GF-D8 (cell line): ENCODE measurements at places on chromosomes 4 and X.

DNA sequence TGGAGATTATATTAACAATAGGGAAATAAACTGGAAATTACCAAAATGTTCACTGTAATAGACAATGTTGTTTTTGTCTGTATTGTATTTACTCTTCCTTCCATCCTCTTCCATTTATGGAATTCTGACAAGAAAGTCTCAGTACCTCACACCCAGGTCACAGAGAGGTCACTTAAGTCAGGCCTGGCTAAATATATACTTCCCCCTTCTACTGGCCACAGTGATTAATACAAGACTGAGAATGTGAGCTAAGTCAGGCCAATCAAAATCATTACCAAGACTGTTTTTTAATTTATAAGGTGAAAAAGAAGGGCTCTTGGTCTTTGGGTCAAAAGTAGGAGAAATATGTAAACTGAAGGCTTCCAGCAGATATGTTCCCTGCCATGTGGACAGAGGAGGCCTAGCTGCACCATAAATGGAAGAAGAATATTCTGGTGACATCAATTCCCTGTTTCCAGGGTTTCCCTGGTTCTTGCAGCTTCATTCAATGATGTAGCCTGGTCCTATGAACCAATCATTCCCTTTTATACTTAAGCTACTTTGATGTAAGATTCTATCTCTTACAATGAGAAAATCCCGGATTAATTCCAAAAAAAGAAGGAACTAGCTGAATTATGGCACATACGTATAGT, 64.3 kb downstream of the LRBA start:
- no peak for DNase-seq

GRCh38 chrX:147899379-147900114, 12.2 kb upstream of the FMR1 start:
- DNase-seq = no peak

DNA sequence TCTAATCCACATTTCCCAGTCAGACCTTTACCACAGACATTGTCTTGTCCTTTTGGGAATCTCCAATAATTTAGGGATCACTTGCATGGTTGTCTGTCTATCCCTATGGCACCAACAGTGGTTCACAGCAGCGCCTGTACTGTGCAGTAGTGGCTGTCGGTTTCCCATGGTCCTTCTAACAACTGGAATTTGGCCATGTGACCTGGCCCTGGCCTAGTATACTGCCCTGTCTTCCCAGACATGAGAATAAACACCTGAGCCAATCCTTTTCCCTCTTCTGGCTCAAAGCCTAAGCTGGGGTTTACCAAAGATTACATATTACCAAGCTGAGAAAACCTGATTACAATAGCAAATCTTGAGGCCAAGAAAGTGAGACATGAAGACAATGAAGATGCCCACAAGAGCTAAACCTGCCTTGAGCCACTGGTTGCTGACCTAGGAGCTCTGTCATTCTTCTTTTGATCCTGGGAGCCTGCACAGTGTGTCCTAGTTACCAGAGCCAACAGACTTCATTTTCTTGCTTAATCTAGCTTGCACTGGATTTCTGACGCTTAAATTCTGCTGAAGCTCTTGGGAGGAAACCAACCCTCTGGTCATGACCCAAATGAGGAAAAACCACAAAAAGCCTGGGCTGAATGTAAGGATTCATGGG, 92.1 kb downstream of the SCD5 start:
- DNase-seq = no peak

DNA sequence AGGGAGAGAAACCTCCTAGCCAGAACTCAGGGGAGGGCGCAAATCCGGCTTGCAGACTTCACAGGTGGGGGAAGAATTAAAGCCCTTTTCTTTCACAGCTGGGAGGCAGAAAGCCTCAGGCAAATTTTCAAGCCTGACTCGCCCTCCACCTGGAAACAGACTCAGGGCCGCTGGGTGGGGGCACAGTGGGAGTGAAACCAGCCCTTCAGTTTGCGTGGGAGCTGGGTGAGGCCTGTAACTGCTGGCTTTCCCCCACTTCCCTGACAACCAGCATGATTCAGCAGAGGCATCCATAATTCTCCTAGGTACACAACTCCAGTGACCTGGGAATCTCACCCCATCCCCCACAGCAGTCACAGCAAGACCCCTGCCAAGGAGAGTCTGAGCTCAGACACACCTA, 206.9 kb upstream of the INTU start:
- DNase-seq = no peak

DNA sequence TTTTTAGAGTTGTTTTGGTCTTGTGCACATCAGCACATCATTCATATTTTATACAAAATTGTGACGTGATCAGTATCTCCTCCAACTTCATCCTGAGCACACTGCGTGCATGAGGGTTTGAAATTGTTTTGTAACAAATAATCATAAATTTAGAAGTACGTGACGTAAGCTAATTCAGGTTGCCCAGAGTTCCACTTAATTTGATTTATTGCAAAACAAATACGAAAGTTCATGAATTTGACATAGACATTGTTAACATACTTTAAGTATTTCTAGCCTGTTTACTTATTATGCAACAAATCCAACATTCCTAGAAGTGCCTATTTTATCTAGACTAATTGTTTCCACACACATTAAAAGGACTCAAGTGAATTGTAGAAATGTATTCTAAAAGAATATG, 48.3 kb downstream of the MAP7D3 start:
- no peak for DNase-seq

DNA sequence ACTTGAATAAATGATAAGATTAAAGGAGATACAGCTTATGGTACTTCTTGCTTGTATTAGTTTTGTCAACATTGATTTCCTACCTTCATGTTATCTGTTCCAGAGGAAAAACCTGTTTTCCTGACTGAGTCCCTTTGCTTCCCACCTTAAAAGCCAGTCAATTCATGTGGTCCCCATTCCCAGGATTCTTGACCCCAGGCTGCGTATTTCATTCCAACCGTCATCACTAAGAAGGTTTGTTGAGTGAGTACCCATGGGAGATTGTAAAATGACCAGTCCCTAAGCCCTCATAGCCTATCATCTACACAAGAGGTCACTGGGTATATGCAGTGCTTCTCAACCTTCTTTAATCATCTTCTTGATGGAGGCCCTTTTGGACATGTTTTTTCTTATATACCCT, 52.2 kb downstream of the BEX3 start:
- DNase-seq = no peak

GRCh38 chr4:183260491-183261151, 59.5 kb downstream of the CLDN22 start:
- no peak for DNase-seq

DNA sequence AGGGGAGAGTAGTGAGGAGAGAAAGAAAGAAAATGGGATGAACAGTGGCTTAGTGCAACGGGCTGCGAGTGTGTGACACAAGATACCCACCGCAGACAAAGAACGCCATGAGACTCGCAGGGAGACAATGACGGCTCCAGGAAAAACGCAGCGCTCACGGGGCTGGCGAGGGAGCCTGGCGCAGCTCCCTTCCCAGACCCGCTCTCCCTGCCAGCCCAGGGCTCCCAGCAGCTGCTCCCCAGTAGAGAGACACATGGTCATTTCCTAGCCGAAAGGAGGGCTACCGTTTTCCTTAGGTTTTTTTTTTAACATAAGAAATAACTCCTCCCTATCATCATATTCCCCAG, 149.5 kb downstream of the MAML3 start:
- no peak for DNase-seq

- DNase-seq = peak; percentile 74
Observed at GRCh38 chr4:140095694-140096482, 58.1 kb downstream of the MAML3 start.

DNA sequence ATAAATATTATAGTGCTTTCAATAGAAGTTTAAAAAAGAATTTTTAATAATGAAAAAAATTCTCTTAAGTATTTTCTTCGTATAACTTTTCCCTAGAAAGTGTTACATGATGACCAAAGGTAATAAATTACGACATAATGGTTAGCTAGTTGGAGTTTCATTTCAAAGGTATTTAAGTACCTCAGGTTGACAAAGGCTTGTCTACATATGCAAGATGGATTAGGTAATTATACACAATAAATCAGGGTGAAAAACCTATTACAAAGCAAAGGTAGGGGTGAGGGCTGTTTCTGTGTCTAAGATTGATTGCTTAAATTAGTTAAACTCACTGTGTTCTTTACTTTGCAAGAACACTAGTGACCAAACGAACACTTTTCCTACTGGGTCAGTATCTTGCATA, 508.5 kb upstream of the FAT1 start:
- DNase-seq = no peak

DNA sequence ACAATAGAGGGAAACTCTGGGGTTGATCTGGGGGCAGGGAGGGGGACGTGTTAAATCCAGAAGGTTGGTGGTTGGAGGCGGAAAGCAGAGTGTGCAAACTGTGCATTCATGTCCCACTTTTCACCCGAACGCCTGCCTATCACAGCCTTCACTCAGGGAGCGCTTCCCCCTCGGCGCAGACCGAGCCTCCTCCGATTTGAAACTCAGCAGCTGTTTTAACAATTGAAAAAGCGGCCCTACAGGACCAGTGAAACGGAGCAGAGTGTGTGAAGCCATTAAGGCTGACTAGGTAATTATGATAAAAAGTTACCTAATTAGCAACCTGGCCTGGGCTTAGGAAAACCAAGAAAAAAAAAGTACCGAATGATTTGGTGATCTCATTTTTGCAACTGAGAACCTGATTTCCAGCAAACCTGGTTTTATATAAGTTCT, 685 bp upstream of the NDNF start:
- no peak for DNase-seq

DNA sequence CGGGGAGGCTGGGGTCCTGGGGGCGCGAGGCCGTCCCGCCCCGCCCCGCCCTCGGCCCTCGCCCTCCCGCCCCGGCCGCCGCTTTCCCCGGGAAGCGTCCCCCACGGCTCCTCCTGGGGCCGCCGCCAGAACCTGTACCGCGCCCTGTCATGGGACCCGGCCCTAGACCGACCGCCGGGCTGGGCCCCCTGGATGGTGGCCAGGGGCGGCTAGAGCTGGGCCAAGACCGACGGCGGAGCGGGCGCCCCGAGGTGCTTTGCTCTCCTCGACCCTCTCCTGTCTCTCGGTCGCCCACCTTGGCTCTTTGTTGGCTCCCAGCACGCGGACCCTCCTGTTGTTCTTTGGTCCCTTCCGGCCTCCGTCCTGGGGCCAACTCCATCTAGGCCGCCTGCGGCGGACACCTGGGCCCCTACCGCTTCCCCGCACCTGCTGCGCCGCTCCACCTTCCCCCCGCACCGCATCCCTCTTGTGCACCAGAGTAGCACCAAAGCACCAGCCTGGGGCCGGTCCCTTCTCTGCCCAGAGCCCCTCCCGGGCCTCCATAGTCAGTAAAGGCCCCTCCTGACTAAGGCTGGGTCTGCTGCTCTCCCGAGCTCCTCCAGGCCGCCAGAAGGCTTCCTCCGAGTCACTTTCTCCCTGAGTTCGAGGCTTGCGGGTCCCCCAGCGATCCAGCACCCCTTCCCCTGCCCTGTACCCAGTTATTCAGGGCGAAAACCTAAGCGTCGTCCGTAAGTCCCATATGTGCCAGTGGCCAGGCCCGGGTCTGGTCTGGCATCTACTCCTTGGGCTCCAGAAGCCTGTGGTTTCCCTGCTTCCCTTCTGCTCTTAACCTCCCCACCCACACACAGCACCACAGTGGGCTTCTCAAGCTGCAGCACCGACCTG, 587 bp downstream of the TACC3 start:
- DNase-seq = no peak

DNA sequence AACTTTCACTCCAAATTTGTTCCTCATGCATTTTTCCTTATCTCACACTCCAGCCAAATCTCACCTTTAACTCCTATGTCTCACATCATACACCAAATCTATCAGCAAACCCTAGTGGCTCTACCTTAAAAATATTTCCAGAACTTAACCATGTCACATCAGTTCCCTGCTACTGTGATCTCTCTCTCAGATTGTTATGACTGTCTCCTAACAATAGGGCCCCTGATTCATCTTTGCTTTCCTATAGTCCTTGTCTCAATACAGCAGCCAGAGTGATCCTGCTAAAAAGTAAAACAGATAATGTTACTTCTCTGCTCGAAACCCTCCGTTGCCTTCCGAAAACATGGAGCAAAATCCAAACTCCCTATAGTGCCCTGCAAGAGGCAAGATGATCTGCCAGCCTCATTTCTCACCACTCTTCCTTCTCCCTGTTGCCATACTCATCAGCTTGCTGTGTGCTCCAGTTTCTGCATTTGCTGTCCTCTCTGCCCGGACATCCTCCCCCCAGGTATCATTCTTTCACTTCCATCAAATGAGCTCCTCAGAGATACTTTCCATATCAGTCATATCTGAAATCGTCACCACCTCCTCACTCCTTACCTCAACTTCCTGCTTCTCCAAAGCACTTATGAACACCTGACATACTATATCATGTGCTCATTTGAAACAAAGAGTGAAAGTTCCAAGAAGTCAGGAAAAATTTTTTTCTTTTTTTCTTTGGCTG, 293.4 kb upstream of the NR3C2 start:
- no peak for DNase-seq

- DNase-seq = no peak
Observed at GRCh38 chr4:77044461-77045150, 31.2 kb downstream of the CCNI start.

GRCh38 chr4:88211473-88212252, 53.2 kb upstream of the ABCG2 start:
- no peak for DNase-seq

- DNase-seq = no peak
Observed at GRCh38 chr4:174794543-174795094, 34.4 kb downstream of the GLRA3 start.

DNA sequence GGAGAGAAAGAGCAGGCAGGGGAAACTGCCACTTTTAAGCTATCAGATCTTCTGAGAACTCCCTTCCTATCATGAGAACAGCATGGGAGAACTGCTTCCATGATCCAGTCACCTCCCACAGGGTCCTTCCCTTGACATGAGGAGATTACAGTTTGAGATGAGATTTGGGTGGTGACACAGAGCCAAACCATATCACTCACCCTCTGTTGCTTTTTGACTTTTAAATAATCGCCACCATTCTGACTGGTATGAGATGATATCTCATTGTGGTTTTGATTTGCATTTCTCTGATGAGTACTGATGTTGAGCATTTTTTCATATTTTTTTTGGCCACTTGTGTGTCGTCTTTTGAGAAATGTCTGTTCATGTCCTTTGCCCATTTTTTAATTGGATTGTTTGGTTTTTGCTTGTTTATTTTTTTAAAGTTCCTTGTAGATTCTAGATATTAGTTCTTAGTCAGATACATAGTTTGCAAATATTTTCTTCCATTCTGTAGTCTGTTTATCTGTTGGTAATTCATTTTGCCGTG, 6.5 kb upstream of the PAQR3 start:
- DNase-seq = no peak

DNA sequence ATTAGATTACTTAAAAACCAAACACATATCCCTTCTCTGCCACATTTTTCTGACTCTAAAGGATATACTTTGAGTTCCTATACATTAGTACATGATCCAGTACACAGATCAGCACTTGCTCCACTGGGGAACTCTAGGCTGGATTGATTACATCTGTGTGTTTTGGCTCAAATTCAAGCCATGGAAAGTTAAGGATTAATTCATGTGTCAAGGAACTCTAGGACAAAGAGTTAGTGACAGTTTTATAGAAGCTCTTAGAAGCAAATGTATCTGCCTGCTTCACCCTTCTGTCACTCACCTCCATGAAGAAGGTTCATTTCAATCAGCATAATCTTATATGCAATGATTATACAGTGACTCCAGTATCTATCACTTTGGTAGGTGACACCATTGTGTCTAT, 43.2 kb downstream of the SCFD2 start:
- DNase-seq = no peak

GRCh38 chrX:53077207-53078197, 4.7 kb upstream of the TSPYL2 start:
- no peak for DNase-seq

- DNase-seq = no peak
Observed at GRCh38 chr4:83782591-83782990, 246.7 kb downstream of the GPAT3 start.

- no peak for DNase-seq
Observed at GRCh38 chr4:123399627-123400358, 3.2 kb downstream of the SPRY1 start.
